Right renal cortex interstitium (tissue), 3 donors: ENCODE measurements at places on chromosomes 11 and 22. TPM values are rescaled to one million over a fixed set of nuclear protein-coding genes. Genes with fewer than 3 reads are reported as not detected.
A peak's percentile ranks its signal among the peaks of the same experiment; 100 is the strongest.

DNA sequence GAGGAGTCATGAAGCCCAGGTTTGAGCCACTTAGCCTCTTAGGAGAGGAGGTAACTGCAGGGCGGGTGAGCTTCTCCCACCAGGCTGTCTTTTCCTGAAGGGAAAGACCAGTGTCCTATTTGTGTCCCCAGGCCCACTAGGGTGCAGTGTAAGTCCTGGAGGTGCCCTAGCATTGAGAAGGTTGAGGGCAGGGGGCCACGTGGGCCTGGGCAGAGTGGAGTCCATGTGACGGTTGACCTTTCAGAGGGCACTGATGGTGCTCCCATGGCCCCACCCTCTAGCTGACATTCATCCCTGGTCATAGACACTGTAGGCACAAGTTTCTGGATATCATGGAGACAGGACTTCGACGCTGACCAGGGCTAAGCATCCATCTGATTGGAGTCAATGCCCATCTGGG is 44.1 kb upstream of the TP53I11 start:
- no peak for DNase-seq

DNA sequence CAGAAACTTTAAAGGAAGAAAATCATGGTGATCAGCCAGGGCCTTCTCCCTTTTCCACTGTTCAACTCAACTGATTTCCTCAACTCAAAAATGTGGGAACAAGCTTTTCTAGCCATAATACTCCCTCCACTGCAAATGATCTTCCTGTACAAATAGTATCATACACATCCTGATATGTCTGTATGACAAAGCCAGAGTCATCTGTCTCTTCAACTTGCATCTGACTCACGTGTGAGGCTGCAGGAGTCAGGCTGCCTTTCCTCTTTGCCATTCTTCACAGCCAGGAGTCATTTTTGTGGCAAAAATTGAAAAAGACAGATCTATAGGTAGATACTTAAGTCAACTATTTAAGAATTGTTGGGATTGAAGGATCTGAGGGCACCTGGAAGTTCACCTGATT is 13.3 kb downstream of the PATZ1 start:
- no peak for DNase-seq

DNA sequence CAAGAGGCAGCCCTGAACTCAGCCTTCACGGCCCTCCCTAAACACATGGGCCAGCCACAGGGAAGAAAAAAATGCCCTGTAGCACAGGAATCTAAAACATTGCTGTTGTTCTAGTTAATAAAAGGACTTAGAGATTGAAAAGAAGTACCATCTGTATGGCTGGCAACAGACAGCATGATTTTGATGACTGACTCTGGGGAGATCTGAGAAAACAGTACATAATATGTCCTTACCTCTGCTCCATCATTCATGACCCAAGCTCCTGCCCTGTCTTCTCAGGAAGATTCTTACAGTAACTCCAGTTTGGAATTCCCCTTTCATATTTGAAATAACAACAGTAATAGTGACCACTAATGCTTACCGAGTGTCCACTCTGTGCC is 244.2 kb downstream of the ETS1 start:
- no peak for DNase-seq

DNA sequence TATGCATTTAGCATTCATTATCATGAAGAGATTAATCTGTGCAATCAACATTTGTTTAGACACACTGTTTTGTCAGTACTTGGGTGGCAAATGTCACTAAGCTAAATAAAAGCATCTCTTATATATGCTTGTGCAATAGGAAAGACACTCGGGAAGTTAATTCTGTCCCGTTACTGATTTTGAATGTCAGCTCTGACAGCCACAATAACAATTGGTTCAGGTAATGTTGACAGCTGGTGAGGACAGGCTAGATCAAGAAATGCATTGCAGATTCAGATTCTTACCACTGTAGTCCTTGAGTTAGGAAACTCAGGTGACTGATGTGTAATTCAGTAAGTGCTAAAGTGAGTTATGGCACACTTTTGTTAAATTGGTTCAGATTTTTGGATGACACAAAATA is 523.8 kb upstream of the FAT3 start:
- no peak for DNase-seq

- no peak for DNase-seq
These were observed 41.9 kb upstream of the WNT11 start for GRCh38 chr11:76248210-76248609.

GRCh38 chr22:24390576-24390975 is 36.8 kb upstream of the ADORA2A start:
- DNase-seq = no peak

DNA sequence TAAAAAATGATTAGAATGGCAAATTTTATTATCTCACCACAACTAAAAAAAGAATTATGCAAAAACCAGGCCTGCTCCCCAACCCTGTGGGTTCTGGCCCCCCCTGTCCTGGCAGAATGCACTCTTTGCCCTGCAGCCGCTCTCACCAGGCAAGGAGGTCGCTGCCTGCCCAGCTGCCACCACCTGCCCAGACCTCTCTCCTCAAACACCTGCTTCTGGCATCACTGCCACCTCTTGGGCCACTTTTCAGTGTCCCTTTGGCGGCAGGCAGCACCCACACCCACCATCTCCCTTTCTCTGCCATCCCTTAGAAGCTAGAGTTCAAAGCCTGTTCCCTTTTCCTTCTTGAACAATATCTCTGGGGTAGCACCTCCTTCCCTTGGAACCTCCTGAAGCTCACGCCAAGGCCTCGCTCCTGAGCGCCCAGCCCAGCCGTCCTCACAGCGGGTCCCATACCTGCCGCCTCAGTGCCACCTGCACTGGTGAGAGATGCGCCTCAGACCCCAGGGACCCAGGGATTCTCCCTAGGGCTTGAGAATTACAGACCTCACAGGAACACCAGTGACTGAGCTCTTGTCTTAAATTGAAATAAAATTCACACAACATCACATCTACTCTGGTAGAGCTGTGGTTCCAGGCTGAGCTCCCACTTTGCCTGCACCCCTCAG is 44.6 kb downstream of the SGSM3 start:
- DNase-seq = no peak

DNA sequence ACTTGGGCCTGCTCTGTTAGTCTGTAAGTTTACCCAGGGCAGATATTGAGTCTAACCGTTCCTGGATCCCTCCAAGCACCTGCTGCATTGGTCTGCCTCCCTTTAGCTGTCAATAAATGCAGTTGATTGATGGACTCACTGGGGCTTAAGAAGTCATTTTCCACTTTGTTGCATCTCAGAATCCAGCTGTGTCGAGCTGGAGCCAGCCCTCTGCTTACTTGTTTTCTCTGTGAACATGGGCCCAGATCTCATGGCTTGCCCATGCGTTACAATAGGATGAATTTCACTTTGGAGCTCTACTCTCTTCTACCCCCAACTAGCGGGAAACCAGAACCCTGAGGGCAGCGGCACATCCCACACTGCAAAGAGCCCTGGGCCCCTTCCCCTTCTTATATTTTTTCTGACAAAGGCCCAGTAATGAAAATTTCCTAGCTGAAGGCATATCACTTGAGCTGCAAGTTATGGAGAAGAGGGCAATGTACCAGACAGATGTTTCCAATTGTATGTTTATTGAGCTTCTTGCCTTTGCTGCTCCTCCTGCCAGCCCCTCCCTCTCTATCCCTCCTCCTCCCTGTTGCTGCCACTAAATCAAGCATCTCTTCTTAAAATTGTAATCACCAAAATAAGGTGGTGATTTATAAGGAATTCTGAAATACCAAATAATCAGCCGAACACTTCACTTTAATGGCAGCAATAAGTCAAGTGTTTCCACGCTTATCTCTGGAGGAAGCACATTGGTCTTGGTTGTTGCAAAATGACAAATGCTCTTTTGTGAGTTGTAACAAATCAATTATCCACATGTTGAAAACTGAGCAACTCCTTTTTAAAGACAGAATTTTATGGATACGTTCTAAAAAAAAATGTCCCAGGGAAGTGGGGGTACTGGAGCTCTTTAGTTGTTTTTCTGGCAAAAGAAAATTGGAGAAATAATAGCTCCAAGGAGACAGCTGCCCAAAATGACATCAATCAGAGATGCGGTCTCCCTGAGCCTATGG is 212.3 kb upstream of the ZBED5 start:
- peak; percentile 50 for DNase-seq

DNA sequence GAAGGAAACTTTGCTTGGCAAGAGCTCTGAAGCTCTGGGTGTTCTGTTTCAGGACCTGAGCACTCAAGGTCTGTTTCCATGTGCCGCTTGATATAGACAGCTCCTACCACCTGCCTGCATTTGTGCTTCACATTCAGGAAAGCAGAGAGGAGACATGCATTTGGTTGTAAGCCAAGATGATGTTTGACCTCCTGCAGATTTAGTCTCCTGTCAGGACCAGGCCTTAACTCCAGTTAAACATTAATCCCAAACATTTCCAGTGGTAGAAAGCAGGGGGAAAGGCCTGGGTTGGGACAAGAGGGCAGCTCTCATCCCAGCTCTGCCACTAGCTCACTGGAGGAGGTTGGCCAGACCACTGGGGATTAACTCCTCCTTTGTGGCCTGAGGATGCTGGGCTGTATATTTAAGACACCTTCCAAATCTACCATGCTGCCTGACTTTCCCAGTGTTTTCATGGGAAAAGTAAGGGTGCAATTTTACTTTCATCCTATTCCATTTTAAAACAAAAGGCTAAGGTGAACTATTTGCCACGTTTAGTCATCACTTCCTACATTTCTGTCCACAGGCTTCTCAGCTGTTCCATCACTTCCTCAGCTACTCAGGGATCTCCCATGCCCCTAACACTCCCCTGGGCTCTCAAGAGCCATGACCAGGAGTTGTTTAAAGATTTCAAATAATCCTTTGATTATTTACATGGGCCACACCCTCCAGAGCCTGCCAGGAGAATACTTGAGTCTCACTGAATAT is 80.9 kb downstream of the INSC start:
- DNase-seq = no peak

- no peak for DNase-seq
These were observed 87.1 kb downstream of the MYEOV start for GRCh38 chr11:69380921-69381581.

DNA sequence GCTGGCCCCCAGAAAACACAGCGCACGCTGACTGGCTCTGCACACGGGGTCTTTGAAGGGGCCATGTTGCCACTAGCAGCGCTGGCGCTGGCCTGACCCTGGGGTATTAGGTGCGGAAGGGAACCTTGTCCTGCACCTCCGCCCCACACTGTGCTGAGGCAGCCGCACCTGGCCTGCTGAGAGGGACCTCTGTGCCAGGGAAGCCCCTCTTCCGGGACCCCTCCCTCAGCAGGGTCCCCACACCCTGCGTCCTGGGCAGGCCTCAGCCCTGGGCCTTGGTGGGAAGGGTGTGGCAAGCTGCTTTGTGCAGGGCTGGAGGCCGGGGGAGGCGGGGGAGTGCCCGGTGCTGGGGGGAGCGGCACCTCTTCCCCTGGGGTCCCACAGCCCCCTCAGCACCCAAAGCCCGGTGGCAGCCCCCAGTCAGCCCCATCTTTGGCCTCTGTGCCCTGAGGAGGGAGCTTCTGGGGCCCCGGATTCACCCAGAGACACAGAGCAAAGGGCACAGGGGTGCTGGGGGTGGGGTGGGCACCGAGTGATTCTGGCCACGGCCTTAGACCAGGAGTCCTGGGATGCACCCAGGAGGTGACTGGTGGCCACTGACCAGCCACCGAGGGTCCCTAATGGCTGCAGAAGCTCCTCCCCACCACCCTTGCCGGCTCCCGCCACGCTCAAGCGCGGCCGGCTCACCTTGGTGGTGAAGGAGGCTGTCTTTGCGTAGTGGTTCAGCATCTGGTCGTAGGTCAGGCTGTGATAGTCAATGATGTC is 11.4 kb downstream of the TTLL8 start:
- no peak for DNase-seq

DNA sequence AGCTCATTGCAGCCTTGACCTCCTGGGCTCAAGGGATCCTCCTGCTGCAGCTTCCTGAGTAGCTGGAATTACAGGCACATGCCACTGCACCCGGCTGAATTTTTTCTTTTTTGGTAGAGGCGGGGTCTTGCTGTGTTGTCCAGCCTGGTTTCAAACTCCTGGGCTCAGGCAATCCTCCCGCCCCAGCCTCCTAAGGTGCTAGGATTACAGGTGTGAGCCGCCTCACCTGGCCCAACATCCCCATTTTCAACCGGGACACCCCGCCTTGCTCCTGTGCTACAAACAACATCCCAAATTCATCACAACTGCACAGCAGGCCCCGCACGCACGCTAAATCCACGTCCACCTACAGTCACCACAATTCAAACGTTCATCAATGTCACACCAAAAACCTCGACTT is 61.0 kb downstream of the ARFGAP3 start:
- no peak for DNase-seq

- DNase-seq = no peak
These were observed 63.0 kb downstream of the RPL27A start for GRCh38 chr11:8745431-8746253.

- DNase-seq = no peak
These were observed 35.6 kb downstream of the MPPED1 start for GRCh38 chr22:43447380-43447779.

- DNase-seq = no peak
These were observed 17.5 kb downstream of the EMSY start for GRCh38 chr11:76462317-76462716.

DNA sequence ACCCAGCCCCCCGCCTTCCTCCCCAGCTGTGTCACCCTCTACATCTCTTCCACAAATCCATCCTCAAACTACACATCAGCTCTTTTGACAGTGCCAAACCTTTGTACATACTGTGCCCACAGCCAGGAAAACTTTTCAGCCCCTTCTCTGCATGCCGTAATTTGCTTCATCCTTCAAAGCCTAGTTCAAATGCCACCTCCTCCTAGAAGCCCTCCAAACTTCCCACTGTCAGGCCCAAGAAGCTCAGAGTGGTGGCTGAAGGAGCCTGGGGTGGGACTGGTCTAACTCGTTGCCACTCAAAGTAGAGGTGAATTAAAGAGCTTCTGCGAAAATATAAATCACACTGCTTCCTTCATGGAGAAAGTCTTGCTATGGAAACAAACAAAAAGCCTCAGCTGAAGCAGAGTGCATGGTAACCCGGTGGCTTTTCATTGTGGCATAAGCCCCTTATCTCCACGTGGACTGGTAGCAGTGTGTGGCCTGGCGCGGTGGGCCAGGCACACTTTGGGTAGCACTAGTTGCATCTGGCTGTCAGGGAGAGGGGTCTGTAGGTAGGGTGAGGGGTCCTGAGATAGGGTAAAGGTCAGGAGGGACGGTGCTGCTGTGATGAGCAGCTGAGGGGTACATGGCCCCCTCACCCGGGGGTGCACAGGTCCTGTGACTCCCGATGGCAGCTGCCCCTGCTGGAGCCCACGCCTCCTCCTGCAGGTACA is 76.9 kb downstream of the MYO7A start:
- no peak for DNase-seq

GRCh38 chr22:24007253-24008021 is 2.2 kb upstream of the GSTT4 start:
- DNase-seq = no peak

Gene CECR2
- 10.5 TPM for polyA plus RNA-seq

Gene ABCG4
- 0.79 TPM for polyA plus RNA-seq

Gene RIBC2
- polyA plus RNA-seq = 9.2 TPM

Gene BRSK2
- polyA plus RNA-seq = 0.25 TPM

Gene APOBEC3B
- polyA plus RNA-seq = 5.8 TPM

Gene OR2D2
- not detected for polyA plus RNA-seq

Gene TMEM86A
- 8.9 TPM for polyA plus RNA-seq

Gene ACTN3
- 0.53 TPM for polyA plus RNA-seq

Gene HBE1
- 13.8 TPM for polyA plus RNA-seq

Gene SLC22A12
- 4.0 TPM for polyA plus RNA-seq
